OCI-M1 (cell line): ENCODE measurements at places on chromosomes 6 and 20.

DNA sequence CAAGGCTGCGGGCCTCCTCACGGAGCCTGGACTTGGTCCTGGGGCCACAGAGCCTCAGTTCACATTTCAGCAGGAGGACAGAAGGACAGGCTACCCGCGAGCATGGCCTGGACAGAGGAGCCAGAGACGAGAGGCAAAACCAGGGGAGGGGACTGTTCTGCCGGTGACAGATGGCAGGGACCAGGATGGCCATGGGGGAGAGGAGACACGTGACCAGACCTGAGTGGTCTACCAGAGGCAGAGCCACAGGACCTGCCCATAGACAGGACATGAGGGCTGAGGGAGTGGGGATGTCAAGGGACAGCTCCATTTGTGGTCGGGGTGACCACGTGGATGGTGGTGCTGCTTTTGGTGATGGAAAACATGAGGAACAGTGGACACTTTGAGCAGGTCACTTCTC, 207.9 kb downstream of the NFATC2 start:
- DNase-seq, result no peak

GRCh38 chr6:51153109-51153508, 334.4 kb downstream of the TFAP2B start:
- peak; percentile 32 for DNase-seq

GRCh38 chr20:17904027-17904426, 64.6 kb downstream of the SNX5 start:
- no peak for DNase-seq

GRCh38 chr20:31566658-31567379, 38.3 kb upstream of the ID1 start:
- no peak for DNase-seq

DNA sequence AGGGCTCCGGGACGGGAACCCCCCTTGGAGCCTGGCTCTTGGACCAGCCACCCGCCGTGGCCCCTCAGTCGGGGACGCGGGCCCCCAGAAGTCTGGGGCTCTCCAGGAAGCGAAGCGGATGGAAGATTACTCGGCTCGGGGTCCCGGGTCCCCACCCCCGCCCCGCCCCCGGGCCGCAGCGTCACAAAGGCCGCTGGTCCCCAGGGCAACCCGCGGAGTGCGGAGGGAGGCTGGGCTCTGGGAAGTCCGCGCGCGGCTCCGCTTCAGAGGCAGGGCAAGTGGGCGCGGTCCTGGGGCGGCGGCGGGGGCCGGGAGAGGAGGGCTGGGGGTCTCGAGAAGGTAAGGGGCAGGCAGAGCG, at the start of gene FNDC11:
Gene FNDC11, plus strand, starts transcription at position 227 of the 358 bp plus-strand sequence. CDS start 1,505 bp downstream, outside the sequence.
- peak; percentile 36 for DNase-seq
